Stimulated activated CD8-positive, alpha-beta memory T cell treated with anti-CD3 and anti-CD28 coated beads, Interleukin-2, amount 100 ng/mL, for 1 hour (primary cell): ENCODE measurements at places on chromosomes 3 and 15.

DNA sequence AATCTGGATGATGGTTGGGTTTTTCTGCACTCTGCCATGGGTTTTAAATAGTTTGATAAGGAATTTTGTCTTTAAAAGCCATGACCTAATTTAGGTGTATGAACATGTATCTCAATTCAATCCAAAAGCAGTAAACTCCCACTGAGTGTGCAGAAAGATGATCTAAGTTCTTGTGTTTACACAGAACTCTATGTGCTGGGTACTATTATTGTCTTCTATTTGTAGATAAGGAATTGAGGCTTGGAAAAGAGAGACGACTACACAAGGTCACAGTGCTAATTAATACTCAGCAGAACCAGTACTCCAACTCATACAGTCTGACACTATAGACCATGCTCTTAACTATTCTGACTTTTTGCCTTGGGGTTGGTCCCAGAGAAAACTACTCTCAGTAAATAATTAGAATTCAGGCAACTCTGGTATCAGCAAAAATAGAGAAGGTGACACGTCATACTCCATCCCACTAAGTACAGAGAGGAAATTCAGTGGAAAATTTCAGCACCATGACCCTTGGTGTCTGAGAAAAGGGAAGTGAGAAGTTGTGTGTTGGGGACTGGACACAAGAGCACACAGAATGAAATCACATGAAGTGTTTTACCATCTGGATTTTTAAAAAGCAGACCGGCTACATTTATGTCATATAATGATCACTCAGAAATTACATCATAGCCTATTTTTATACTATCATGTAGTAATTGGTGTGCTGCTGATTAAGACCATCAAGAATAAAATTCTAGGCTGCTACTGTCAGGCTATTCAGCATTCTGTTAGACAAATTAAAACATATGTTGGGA lies 18.3 kb upstream of the MYH15 start:
- no peak for DNase-seq

- DNase-seq, result no peak
These were observed 127.1 kb upstream of the SMAD3 start for GRCh38 chr15:66938114-66938830.

GRCh38 chr3:71046791-71047190 lies 536.7 kb downstream of the FOXP1 start:
- DNase-seq, result no peak

GRCh38 chr3:29181149-29181780 lies 99.6 kb upstream of the RBMS3 start:
- DNase-seq, result no peak

DNA sequence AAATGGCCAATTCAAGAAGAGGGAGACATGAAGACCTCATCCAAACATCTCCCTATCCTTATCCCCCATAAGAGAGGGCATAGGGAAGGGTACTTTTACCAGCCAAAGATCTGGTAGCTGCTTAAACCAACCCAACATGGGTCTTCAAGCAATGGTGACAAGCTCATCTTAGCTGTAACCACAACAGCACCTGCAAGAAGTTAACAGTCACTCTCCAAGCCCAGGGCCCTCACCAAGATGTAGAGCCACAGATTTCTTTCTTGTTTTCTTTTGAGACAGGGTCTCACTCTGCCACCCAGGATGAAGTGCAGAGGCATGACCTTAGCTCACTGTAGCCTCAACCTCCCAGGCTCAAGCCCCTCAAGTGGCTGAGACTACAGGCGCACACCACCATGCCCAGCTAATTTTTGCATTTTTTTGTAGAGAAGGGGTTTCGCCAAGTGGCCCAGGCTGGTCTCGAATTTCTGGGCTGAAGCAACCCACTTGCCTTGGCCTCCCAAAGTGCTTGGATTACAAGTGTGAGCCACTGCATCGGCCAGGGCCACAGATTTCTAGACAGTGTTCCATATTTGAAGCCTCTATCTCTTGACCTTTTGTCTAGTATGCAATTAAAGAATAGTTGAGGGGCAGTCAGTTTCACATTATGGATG lies 57.1 kb downstream of the DHX30 start:
- DNase-seq, result no peak

- DNase-seq, result no peak
These were observed 250.4 kb downstream of the NTRK3 start for GRCh38 chr15:88006146-88006545.

DNA sequence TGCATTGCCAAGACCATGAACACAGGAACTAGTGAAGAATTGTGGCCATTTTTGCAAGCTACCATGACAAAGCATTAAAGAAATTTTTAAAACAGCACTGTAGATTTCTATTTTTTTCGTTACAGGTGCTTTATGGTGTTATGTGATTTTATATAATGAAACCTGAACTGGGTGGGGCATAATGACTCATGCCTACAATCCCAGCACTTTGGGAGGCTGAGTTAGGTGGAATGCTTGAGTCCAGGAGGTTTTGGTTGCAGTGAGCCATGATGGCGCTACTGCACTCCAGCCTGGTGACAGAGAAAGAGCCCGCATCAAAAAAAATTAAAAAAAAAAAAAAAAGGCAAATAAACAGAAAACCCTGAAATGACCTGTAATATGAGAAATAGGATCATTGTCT lies 846.7 kb downstream of the EPHA3 start:
- no peak for DNase-seq

DNA sequence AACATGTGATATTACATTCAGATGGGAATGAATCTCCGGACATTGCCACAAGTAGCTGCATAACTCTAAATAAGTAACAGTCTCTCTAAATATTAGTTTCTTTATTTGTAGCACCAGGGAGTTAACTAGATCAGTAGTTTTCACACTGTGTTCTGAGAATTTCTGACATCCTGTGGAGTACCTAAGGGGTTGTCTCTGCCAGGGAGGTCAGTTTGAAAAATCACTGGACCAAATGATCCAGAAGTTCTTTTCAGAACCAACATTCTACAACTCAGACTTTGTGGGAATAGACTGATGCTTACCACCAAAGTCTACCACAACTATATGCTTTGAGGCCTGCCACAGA lies 9.0 kb upstream of the ILDR1 start:
- DNase-seq, result no peak

- DNase-seq, result no peak
These were observed 1151.8 kb upstream of the ALCAM start for GRCh38 chr3:104214937-104215336.

DNA sequence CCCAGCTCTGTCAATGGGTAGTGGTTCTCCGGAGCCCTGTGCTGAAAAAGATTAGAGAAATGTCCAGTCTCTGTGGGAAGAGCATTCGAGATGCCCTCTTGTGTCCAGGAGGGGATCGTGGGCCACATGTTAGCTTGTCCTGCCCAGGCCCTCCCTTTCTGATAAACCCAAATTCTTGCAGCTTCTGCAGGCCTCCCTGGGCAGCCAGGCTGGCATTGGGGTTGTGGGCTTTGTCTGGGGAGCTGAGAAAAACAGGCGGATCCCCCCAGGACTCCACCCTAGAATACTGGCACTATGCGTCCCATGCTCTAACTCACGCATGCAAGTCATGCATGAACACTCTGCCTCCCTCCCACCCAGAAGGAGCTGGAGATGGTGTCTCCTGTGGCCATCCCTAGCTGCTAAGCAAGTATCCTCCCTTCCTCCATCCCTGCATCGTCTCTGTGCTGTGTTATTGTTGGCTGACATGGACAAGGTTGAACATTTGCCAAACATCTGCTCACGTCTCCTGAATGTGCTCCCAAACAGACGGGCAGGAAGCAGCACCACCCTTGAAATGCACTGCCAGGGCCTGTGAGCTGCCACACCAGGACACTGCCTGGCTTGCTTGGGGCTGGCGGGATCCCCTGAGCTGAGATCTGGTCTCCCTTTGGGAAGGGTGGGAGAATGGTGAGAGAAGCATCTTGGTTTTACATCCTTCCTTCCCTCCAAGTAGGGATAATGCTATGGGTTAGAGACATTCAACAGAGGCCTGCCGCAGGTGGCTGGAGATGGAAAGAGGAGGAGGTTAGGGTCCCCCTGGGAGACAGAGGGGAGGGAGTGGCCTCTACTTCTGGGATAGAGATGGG lies 26.5 kb downstream of the CFAP161 start:
- no peak for DNase-seq

GRCh38 chr3:52396011-52396906 lies 48.6 kb downstream of the SEMA3G start:
- no peak for DNase-seq

GRCh38 chr3:122572940-122573412 lies 4.5 kb upstream of the PARP15 start:
- no peak for DNase-seq
